ENCODE measurements at places on chromosomes 4 and X.

DNA sequence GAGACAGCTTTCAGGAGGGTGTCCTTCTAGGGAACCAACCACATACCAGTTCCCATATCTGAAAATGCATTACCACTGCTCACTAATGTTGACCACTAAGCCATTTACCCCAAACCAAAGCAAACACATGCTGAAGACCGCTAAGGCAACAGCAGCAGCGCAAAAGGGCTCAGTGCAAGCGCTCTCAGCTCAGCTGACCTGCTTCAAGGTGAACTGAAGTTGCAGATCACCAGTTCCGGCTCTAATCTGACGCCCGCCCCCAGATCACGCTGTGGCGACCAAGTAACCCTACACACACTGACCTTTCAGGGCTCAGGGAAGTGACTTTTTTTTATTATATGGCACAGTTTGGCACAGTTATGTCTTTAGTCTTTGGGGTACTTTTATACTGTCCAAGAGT is 5.8 kb downstream of the MECP2 start:
- no peak for DNase-seq

DNA sequence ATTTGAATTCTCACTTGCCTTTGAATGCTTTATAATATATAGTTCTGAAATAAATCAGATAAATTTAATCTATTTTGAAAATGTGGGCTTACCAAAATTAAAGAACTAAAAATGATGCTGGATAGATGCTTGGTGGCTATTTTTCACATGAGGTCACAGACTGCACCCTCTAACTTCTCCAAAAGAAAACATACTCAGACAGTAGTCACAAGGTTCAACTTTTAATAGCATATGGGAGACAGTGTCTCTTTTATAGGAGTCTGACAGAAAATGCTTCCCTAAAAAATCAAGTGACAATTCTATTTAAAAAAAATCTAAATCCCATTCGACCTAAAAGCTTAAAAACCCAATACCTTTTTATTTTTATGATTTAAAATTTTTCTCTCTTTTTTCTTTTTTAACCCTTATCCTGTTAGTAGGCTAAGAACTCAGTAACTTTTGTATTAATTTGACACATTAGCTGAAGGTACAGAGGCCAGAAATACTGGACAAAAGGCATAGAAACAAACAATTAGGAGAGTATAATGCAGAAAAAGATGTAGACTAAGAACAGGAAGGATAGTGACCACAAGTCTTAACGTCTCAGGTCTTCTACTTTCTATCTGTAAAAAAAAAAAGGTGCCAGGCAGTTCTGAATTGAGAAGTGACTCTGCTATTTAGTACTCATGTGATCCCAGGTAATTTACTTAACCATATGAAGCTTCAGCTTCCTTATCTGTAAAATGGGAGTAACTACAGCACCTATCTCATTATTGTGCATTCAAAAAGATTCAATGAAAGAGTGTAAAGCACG is 7.6 kb downstream of the TIGD4 start:
- DNase-seq = no peak

DNA sequence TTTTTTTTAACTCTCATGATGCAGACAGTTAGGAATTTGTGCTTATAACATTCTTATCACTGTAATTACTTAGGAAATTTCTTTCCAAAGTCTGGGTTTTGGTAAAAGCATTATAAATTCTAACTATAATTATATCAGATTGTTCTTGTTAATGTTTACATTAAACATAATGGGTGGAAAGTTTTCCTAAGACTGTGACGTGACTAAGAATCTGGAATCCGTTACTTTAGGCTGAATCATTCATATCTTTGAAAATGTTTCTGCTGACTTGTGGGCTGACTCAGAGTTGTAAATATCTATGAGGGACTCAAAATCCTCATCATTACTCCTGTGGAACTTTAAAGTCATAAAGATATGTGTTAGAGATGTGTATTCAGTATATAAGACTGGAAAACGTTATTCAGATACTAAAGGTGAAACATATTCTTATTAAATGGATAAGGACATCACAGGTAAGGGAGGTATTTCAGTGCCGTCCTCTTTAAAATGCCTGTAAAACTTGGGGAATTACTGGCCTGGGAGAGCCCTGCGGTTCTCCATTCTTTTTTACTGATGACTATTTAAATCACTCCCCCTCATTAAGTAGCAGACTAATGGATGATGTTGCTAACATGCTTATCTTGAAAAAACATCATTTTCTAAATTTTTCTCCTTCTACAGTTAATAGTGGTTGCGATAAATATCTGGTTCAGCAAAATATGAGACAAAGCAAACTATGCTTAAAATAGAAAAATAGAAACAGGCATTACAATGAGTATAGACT is 159.0 kb downstream of the DCLK2 start:
- no peak for DNase-seq

GRCh38 chrX:38805432-38806389 is 4.5 kb downstream of the MID1IP1 start:
- DNase-seq = peak; percentile 22

- DNase-seq = no peak
Measured at GRCh38 chrX:10944136-10944885, 166.8 kb upstream of the HCCS start.

GRCh38 chr4:128591482-128591881 is 218.0 kb upstream of the JADE1 start:
- DNase-seq = no peak

Data from NCI-H1694 treated with DMSO at 0.1 percent for 48 hours (cell line).